ENCODE measurements at places on chromosomes 16 and 17.

GRCh38 chr17:68701046-68701445 lies 99.9 kb upstream of the FAM20A start:
- DNase-seq: no peak

DNA sequence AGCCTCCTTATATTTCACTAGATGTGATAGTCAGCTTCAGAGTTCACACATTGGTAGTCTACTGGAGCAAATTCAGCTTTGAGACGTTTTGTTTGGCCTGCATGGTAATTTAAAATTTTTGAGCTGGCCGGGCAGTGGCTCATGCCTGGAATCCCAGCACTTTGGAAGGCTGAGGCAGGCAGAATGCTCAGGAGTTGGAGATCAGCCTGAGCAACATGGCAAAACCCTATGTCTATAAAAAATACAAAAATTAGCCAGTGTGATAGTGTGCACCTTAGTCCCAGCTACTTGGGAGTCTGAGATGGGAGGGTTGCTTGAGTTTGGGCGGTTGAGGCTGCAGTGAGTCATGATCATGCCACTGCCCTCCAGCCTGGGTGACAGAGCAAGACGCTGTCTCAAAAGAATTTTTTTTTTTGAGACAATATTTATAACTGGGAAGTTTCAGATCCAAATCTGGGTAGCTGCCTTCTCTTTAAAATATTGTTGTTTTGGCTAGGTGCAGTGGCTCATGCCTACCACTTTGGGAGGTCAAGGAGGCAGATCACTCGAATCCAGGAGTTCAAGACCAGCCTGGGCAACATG lies 4.8 kb upstream of the BLMH start:
- no peak for DNase-seq

DNA sequence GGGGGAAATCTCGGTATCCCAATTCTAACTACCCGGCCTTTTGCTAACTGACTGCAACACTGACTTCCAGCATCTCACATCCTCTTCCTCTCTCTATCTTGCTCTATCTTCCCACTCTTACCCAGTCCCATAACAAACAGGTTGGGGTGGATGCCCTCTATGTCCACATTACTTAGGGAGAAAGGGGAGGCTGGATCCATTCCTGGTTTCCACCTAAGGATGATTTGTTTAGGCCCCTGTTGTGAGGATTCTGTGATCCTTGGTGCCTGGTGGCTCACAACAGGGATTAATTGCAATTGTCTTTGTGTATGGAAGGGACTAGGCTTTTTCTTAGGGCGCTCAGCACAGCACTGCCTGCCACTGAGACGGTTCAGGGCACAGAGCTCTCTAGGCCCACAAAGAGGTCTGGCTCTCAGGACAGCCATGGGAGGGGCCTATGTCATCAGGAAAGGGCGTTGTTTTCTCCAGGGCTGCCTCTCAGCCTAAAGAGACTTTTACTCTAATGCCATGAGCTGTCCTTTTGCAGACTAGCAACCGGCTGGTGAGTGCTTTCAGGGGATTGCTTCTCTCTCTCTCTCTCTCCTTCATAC lies 612.1 kb upstream of the SALL1 start:
- DNase-seq: no peak

GRCh38 chr16:59045501-59045900 lies 311.4 kb upstream of the GOT2 start:
- DNase-seq: no peak

- DNase-seq: no peak
These were observed 12.5 kb downstream of the SLC7A5 start for GRCh38 chr16:87856791-87857228.

- no peak for DNase-seq
These were observed 27.4 kb downstream of the STH start for GRCh38 chr17:46026166-46027047.

DNA sequence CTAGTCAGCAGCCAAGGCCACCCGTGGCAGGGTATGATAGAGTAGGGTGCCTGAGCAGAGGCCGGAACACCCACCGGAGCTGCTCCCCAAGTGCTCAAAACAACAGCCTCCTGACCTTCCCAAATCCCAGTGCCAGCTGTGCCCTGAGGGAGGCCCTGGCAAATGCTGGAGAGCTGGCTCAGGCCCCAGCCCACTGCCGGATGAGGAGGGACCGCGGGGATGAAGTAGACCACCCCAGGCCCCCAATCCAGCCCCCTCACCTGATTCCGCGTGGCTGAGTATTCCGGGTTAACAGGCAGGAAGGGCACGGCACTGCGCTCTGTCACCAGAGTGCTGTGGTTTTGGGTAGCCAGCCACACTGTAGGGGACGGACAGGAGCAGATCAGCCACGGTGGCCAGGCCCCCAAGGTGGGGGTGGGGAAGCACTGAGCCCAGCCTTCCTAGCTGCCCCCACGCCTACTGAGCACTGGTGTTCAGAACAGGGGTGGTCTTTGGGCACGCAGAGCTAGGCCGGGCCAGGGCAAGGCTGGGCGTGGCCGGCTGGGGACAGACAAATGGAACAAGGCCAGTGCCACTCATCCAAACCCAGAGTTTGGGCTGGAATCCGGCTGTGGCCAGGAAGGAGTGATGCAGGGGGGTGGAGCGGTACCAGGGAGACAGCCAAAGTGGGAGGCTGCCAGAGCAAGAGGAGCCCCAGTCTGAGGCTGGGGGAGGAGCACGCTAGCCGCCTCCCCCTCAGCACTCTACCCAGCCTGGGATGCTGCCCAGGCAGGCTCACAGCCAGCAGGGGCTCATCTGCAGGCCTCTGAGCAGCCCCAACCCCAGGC lies 9.1 kb downstream of the TP53I13 start:
- DNase-seq: peak; percentile 66

- no peak for DNase-seq
These were observed 41.0 kb downstream of the OTOA start for GRCh38 chr16:21704733-21705132.
